ENCODE measurements at places on chromosomes 7 and 10.

GRCh38 chr7:89311886-89312285, 516.3 kb upstream of the TEX47 start:
- DNase-seq: no peak

DNA sequence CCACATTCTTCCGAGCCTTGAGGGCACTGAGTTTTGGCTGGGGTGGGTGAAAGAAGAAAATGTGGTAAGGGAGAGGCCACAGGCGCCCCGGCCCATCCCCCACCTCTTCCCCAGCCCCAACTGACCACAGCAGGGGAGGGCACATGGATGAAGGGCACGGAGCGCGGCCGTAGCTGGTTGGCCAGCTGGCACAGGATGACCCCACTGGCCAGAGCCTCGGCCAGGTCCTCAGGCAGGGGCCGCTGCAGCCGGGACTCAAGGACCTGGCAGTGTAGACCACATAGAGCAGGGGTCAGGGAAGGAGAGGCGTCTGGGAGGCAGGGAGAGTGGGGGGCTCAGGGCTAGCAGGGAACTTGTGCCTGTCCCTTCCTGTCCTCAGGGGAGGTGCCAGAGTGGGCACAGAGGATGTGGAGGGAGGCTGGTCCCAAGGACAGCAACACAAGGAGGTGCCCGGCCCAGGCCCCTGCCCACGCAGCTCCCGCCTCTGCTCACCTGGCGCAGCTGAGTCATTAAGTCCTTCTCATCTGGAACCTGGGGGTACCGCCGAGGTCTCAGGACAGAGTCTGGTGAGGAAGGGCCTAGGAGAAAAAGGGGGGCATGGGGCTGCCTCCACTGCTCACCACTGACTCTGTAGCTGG, 2.2 kb upstream of the SAP25 start:
- DNase-seq: no peak

- DNase-seq: peak; percentile 61
Measured at GRCh38 chr10:78905957-78906308, 162.8 kb upstream of the ZMIZ1 start.

GRCh38 chr10:4263601-4263921, 478.6 kb upstream of the KLF6 start:
- no peak for DNase-seq

GRCh38 chr10:24792638-24793037, 69.0 kb upstream of the ARHGAP21 start:
- DNase-seq: no peak
